Tibial nerve (tissue), 4 donors: ENCODE measurements at places on chromosomes 13 and 19.

DNA sequence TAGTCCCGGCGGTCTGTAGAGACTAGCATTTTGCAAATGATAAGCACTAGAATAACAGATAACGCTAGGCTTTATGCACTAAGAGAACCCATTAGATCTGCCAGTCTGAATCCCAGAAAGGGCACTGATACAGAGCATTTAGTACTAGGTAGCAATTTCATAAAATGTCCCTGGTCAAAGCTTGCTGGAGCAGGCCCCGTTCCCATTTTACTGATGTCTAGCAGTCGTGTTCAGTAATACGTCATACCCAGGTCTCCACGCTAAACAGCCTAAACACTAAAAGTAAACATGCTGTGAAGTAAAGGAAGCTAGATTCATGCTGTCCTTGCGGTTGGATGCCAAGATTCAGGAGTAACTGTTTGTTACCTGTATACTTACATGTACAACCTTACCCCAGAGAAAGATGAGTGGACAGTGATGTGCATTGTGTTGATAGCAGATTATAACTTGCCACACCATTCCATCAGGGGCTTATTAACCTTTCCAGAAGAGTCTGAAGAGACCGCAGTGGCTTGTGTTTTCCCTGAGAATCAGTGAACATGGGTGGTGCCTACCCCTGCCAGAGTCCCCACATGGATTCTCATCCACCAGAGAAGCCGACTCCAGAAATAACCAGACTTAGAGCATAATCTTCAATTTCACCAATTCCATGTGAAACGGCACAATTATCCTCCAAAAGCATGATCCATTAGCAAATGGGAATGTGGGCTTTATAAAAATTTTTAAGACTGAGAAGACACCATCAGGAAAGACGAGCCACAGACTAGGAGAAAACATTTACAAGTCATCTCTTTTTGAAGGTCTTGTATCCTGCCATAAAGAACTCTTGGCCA, 3.4 kb upstream of the RPS11 start:
- no peak for DNase-seq

GRCh38 chr13:20700288-20700687, 3.2 kb upstream of the IL17D start:
- no peak for DNase-seq

GRCh38 chr19:10093295-10094186, 7.4 kb downstream of the SHFL start:
- no peak for DNase-seq

DNA sequence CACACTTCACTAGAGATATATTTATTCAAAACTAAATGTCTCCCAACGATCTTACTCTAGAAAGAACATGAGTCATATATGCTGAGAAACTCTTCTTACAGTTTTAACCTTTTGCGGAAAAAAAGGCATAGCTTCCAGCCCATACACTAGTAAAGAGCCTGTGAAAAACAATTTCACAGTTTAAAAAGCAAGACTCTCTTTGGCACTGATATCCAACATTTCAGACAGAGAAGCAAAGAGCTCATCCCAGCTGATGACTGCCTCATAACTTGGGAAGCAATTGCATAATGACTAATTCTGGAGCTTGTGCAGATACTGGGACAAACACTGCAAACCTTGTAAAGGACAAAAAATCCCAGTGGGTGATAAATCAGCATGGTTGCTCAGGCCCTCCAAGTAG, 88.0 kb downstream of the ENOX1 start:
- no peak for DNase-seq

GRCh38 chr19:11496391-11497163, 9.1 kb downstream of the ZNF653 start:
- peak; percentile 57 for DNase-seq

DNA sequence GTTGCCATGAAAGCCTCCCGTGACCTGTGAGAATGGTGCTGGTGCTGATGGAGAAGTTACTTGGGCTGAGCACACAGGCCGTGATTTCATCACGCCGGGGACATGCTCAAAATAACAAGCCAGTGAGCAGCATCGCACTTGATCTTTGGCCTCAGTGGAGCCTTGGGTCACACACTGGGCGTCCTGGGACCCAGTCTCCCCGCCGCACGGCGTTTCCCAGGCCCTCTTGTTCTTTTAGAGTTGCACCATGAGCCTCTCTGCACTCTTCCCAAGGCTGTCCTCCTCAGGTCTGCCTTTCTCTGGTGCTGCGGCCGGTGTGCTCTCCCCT, 9.5 kb upstream of the NDUFS7 start:
- no peak for DNase-seq

- DNase-seq, result no peak
These were observed 8.9 kb upstream of the TRPC4 start for GRCh38 chr13:37878496-37878895.

DNA sequence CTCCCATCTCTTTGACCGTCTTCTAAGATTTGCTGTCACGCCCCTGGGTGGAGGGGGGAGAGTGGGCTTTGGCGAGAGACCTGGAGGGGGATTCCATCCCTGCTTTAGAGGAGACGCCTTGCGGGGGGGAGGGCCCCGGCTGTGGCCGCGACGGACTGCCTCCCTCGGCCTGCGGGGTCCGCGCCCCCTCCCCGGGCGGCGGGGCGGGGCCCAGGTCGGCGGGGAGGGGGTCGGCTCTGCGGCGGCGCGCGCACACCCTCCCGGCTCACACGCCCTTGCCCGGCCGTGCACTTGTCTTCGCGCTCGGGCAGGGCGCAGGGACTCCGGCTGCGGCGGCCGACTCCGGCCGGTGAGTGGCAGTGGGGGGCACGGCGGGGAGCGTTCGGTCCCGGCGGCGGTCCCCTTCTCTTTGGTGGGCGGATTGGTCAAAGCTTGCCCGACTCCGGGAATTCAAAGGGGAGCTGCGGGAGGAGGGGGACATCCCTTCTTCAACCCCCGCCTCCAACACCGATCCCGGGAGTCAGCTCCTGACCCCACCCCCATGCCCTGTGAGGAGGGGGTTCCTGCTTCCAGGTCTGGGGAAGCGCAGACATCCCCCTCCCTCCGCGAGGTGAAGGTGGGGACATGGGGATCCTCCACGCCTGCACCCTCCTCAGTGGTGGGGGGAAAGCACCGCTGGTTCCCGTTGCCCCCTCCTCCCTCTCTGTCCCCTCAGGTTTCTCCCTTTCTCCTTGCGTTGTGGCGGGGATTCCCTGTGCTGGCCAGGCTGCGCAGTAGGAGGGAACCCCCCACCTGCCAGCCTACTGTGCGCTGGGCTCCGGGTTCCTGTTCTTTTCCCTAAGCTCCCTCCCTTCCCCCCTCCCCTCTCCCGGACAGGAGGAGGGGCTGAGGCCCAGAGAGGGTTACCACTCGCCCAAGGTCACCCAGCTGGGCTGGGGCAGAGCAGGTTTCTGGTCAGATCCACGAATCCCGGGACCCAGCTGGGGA, 14.6 kb upstream of the KCNN1 start:
- DNase-seq, result no peak

DNA sequence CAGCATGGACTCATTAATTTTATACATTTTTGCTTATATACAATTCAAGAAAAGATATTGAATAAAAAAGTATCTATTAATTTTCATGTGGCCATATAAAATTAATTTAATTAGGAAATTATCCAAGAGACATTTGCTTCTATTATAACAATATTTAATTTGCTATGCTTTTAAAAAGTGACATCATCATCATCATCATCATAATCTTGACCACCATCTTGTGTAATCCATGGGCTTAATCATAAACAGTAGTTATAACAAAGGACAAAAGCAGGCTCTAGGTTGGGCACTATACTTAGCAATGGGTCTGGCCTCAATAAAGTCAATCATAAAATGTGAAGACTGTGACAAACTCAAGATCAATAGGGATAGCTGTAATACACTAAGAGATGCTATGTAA, 1031.6 kb downstream of the SLITRK1 start:
- no peak for DNase-seq

- DNase-seq, result no peak
These were observed 515 bp upstream of the ZNF324B start for GRCh38 chr19:58450856-58451357.

- no peak for DNase-seq
These were observed 9.8 kb downstream of the SIGLEC10 start for GRCh38 chr19:51407511-51408131.

- DNase-seq, result no peak
These were observed 213.4 kb downstream of the ENOX1 start for GRCh38 chr13:43573361-43573740.

- no peak for DNase-seq
These were observed 311.9 kb downstream of the MTUS2 start for GRCh38 chr13:29131881-29132668.

GRCh38 chr13:112968910-112969691, at the start of gene MCF2L:
Gene MCF2L, plus strand, starts transcription at chr13:112969214. Its CDS starts 166 bp downstream, at chr13:112969380.
- DNase-seq, result no peak

- DNase-seq, result no peak
These were observed 40.1 kb upstream of the KLF2 start for GRCh38 chr19:16284505-16284904.

DNA sequence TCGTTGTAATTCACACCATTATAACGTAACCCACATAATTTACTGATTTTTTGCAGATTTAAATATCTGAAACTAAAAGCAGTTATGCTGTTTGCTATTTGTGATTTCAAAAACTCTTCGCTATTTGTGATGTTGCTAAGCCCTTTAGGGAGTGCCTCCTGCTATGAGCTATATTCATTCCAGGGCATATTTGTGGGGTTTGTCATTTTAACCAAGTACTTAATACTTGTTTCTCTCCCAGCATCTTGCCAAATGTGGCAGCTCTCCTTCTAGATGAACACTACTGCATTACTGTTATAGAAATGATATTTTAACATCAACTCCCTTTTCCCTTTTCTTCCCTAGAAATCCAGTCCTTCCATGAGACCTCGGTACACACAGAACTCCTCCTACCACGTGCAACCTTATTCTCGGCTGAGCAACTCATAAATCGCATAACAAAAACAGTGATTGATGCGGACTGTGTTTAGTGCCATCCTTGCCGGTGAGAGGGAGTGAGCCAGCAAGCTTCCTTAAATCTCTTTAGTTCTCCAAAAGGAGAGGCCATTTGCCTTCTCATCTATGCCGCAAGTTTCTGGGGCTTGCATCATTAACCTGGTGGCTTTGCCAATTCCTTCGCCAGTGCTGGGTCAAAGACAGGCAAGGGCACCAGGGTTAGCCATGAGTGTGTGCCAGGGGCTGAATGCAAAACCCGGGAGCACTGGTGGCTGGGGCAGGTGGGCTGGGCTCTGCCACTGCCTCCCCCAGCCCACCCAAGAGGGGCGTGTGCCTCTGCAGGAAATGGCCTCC, 33.4 kb downstream of the RFX2 start:
- DNase-seq, result no peak

GRCh38 chr13:98693756-98694155, 58.7 kb downstream of the SLC15A1 start:
- no peak for DNase-seq

DNA sequence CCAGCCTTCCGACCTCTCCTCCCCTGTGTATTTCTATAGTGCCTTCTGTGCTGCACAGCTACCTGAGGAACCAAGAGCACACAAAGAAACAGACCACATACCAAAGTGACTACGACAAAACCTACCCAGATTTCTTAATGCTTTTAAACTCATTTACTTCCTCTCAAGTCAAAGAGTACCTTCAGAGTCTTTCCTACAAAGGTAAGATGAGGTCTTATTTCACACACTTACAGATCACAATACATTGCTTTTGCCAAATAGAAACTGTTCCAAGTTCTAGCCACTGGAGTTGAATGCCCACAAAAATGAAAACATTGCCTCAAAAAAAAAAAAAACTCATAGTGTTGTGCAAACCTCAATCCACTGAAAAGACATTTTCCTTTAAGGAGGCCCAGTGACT, 36.4 kb downstream of the TEX26 start:
- DNase-seq, result no peak

DNA sequence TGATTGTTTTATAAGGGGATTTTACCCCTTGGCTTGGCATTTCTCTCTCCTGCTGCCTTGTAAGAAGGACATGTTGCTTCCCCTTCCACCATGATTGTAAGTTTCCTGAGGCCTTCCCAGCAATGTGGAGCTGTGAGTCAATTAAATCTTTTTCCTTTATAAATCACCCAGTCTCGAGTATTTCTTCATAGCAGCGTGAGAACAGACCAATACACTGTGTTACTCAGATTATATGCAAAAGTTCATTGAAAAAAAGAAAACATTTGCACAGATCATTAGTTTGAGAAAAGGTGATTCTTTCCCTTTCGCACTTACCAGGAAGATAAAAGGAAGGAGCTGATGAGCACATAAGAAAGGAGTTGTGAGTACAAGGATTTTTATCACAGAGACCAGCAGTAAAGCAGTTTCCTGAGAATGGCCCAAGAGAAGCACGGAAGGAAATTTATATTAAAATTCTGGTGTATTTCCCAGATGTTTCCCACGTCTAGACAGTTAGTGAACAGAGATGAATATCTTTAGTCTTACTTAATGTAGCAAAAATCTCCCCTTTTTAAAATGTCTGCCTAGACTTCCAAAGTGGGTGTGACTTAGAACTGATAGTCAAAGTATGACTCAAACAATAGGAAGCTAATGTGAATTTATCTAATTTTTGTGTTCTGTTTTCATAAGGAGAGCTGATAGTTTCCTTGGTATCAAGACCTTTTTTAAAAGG, 431.8 kb upstream of the SGCG start:
- no peak for DNase-seq

GRCh38 chr19:28582796-28583195, 630.2 kb downstream of the UQCRFS1 start:
- no peak for DNase-seq

DNA sequence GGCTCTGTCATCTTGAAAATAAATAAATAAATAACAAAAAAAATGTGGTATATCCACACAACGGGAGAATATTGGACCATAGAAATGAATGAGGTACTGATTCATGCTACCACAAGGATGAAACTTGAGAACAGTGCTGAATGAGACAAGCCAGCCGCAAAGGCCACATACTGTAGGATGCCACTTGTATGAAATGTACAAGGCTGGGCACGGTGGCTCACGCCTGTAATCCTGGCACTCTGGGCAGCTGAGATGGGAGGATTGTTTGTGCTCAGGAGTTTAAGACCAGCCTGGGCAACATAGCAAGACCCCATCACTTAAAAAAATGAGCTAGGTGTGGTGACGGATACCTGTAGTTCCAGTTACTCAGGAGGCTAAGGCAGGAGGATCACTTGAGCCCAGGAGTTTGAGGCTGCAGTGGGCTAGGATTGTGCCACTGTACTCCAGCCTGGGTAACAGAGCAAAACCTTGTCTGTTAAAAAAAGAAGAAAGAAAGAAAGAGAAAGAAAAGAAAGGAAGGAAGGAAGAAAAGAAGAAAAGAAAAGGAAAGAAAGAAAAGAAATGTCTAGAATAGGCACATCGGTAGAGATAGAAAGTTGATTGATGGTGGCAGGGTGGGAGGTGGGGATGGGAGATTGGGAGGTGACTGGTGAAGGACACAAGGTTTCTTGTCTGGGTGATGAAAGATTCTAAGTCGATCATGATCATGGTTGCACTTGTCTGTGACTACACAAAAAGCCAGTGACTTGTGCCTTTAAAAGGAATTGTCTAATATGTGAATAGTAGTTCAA, 20.3 kb downstream of the HPN start:
- no peak for DNase-seq

GRCh38 chr13:39403106-39403505, 199.9 kb downstream of the LHFPL6 start:
- DNase-seq, result no peak

DNA sequence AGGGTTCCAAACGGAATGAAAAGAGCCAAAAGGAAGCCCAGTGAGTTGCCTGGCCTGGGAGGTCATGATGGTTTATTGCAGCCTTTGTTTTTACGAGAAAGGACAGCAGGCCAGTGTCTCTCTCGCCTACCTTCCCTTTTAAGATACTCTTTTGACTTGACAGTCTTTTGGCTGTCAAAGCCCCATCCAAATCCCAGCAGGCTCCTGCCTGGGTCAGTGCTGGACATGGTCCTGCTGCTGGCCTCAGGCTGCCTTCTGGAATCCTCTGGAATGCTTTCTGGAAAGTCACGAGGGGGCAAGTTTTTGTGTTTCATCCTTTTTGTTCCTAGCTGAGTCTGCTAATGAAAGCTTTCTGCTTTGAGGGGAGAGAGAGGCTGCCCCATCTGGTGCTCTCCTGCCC, 444.8 kb downstream of the OLFM4 start:
- no peak for DNase-seq
